ENCODE measurements at places on chromosomes 7 and 10. TPM values are rescaled to one million over a fixed set of nuclear protein-coding genes. Genes with fewer than 3 reads are reported as not detected.

DNA sequence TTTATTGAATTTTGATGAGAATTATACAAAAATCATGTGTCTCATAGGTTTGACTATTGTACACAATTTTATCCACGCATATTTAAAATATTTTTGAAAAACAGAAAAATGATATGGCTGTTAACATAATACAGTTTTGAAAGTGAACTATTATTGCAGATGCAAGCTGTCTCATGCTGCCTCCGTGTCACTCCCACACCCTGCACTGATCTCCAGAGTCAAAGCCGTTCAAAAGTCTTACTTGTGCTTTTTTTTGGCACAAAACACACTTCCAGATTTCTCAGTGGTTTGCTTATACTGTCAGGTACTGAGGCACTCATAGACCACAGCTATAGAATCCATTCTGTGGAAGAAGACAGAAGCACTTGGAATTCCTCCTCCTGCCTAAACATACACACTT, 243.1 kb upstream of the ADARB2 start:
- DNase-seq = no peak

CFTR gene
- 8.7 TPM for total RNA-seq

DNA sequence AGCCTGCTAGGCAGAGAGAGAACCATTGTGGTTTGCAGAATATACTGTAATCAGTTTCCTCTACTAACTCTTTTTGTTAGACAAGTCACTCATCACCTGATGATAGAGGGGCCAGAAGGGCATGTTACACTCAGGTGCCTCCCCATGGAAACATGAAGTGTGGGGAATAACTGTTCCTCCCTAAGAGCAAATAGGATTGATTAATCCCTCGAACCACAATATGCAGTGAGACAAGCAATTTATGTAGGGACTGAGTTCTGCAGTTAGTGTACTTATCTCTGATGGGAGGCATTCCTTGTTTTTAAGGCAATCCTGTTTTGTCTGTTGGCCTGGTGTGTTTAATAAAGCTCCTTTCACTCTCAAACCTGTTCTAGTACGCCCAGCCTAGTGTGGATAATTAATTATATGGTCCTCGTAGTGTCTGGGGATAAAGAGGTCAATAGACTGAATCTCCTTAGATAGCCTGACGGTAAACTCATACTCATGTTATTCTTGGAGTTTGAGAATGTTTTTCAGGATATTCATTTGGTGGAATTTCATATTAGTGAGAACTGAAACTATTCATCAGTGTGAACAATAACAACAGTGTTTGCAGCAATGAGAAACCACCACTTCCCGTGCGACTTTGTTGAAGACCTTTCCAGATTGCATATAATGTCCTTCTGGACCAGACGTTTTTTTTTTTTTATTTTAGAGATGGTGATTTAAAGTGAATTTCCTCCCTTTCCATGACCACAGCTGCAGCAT, 344.8 kb upstream of the FZD8 start:
- no peak for DNase-seq

DNA sequence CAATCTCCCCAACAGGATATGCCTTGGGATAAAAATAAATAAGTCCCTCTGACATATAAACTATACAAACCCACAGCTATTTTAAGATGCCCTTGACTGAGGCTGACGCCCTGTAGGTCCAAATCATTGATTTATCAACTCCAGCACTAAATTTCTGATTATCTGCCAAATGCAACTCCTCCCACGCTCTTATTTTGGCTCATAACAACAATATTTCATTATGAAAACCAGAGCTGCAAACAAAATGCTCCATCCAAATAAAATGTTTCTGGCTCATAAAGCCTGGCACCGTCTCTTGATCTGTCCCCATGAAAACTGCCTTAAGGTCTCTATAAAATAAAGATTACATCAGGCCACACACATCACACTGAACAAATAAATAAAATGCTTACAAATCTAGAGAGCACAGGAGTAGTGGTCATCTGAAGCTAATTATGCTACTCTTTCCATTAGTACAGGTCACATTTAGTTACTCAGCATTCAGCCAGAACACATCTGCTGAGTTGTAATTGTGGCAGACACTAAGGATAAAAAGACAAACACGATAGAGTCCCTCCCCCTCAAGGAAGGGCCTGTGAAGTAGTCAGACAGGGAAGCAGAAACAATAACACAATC, 28.8 kb downstream of the CACUL1 start:
- DNase-seq = no peak

- no peak for DNase-seq
Observed at GRCh38 chr10:44358080-44358771, 26.7 kb downstream of the CXCL12 start.

ERVW-1 gene
- not detected for total RNA-seq

DNA sequence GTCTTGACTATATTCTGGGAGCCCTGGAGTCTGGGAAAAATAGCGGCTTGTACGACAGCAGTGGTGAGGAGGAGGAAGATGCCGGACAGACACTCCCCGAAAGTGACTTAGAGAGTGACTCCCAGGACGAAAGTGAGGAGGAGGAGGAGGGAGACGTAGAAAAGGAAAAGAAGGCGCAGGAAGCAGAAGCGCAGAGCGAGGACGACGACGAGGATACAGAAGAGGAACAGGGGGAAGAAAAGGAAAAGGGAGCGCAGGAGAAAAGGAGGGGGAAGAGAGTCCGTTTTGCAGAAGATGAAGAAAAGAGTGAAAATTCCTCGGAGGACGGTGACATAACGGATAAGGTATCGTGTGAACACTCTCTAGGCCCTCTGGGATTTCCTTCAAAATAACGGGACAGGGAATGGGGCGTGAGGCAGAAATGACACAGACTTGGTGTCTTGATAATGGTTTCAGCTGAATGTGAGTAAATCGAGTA, 908 bp downstream of the NOM1 start:
- DNase-seq = no peak

GRCh38 chr7:112963634-112964033, 123.0 kb downstream of the GPR85 start:
- no peak for DNase-seq
